ENCODE measurements at places on chromosomes 6 and 20. TPM values are rescaled to one million over a fixed set of nuclear protein-coding genes. Genes with fewer than 3 reads are reported as not detected.
A peak's percentile ranks its signal among the peaks of the same experiment; 100 is the strongest.

Gene FAM135A
- total RNA-seq: 68.9 TPM

DNA sequence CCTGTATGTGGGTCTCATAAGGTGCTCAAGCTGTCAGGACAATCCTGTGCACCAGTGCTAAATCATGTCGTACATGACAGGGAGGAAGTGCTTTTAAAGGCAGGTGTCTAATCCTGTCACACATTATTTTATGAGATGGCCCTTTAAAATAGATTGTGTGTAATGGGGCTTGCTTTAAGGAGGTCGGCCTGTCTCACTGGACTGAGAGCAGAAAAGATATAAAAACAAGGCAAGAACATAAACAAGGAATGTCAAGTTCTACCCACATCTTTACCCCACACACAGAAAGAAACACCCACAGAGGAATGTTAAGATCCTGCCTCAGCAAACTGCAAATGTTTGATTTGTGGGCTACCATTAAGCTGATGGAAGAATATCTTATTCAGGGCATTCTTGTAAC lies 279.0 kb downstream of the FOXA2 start:
- DNase-seq: no peak
- H3K4me3 ChIP-seq: no peak overlapping the region
- no peak overlapping the region for H3K27ac ChIP-seq
- no peaks in the 10 kb centered on the region for H3K4me1 ChIP-seq
- H3K36me3 ChIP-seq: no peaks in the 10 kb centered on the region
- H3K27me3 ChIP-seq: no peaks in the 10 kb centered on the region

- H3K4me1 ChIP-seq: no peaks in the 10 kb centered on the region
- no peaks in the 10 kb centered on the region for H3K27me3 ChIP-seq
- no peak overlapping the region for H3K27ac ChIP-seq
- DNase-seq: no peak
Observed at GRCh38 chr6:7445101-7445500, 55.5 kb downstream of the RIOK1 start.

DNA sequence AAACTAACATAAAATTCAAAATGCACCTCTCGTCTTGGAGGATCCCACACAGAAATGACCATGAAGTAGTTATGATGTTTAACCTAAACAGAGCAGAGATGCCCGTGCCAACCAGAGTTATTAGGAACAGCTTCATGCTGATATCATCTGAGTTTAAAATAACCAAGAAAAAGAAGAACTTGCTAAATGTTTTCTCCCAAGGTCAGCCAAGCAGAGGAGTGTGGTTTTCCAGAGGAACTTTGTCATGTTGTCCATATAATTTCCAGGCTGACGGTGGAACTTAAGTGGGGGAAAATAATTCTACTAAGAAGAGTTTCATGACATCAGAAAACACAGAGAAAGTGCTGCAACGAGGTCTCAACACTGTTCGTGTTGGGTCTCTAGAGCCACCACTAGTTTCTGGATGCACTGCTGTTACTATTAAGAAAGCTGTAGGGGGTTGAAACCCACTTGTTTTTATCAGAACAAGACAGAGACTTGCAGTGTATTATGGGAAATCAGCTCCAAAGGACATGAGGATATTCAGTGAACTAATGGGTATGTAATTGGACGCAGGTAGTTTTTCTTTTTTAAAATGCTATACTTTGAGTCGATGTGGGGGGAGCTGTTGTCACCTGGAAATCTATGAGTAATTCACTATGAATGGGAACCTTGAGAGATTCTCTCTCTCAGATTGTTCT lies 5.2 kb downstream of the AGPAT4 start:
- no peaks in the 10 kb centered on the region for H3K36me3 ChIP-seq
- DNase-seq: no peak
- H3K27ac ChIP-seq: peak overlapping the region; percentile 24
- H3K4me3 ChIP-seq: no peak overlapping the region

DNA sequence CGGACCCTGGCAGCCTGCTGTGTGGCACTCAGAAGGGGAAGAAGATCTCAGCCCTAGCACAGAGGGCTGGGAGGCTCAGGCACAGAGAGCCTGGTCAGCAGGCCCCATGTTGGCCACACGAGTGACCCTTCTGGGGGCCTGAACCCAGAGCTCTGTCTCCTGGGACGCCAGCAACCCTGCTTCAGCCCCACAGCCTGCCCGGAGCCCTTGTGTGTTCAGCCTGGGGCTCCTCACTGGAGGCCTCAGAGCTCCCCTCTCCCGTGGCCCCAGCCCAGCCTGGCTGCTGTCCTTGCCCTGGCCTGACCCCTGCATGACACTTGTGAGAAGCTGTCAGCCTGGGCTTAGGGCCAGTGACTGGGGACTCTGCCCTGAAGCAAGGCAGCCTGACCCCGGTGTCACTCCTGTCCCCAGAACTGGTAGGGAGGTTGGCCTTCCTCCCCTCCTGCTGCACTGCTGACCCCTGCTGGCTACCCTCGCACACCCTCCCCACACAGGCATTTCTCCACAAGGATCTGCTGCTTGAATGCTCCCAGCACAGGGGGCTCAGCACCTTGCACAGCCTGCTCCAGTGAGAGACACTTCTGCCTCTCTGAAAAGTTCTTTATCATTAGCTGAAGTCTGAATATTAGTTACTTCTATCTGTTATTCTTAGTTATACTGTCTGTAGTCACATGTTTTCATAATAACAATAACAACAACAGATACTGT lies 15.4 kb upstream of the IP6K3 start:
- H3K27me3 ChIP-seq: no peaks in the 10 kb centered on the region
- peaks cover 16% of the 10 kb centered on the region for H3K4me1 ChIP-seq
- H3K4me3 ChIP-seq: no peak overlapping the region
- peak; percentile 74 for DNase-seq
- H3K36me3 ChIP-seq: no peaks in the 10 kb centered on the region
- H3K27ac ChIP-seq: no peak overlapping the region
